ENCODE measurements at places on chromosomes 13 and 19.

GRCh38 chr19:343941-344624 is 513 bp downstream of the MIER2 start:
- no peak for DNase-seq

GRCh38 chr19:35281303-35281702 is 1.0 kb upstream of the HAMP start:
- DNase-seq = no peak

- peak; percentile 46 for DNase-seq
These were observed 2.0 kb downstream of the RAB8A start for GRCh38 chr19:16113727-16114126.

- peak; percentile 81 for DNase-seq
These were observed 22.2 kb downstream of the RASA3 start for GRCh38 chr13:114110091-114110829.

- DNase-seq = peak; percentile 93
These were observed 3.9 kb upstream of the TTC9B start for GRCh38 chr19:40221858-40222619.

GRCh38 chr19:32675720-32676185 is at the start of gene RGS9BP:
TSS of gene RGS9BP (plus strand) at chr19:32675848. CDS start at chr19:32676264, 416 bp downstream.
- peak; percentile 66 for DNase-seq

Data from common myeloid progenitor, CD34-positive (primary cell).